Fibroblast of skin of left biceps (primary cell): ENCODE measurements at places on chromosomes 2 and 18.
A peak's percentile ranks its signal among the peaks of the same experiment; 100 is the strongest.

DNA sequence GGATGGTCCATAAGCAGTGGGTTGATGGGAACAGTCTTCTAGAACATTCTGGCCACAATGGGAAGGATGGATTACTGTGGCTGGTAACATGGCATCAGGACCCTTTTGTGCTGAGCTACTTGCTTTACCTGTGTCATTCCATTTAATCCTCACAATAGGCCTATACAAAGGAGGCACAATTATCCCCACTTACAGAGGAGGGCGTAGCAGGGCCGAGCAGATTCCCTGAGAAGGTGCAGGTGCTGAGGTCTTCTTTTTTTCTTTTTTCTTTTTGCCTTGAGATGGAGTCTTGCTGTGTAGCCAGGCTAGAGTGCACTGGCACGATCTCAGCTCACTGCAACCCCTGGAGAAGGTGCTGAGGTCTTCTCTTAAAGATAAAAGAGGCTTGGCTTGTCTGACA, 6.7 kb upstream of the LRRC30 start:
- no peak for DNase-seq

DNA sequence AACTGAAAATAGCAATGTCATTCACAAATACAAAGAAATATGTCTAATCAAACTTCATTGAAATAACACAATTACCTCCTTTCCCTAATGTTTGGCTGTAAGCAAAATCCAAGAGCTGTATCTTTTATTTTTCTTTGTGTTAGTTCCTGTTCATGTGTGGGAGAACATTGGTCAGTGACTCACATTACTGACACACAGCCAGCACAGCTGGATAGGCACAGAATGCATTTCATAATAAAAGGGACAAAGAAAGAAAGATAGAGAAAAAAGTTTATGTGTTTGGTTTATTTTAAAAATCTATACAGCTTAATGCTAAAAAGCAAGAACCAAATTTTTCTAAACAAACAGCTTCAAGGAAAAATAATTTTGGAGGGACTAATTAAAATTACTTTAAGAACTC, 185.6 kb upstream of the COL3A1 start:
- DNase-seq = peak; percentile 71

- no peak for DNase-seq
Observed at GRCh38 chr2:20728114-20728758, 61.3 kb downstream of the GDF7 start.

DNA sequence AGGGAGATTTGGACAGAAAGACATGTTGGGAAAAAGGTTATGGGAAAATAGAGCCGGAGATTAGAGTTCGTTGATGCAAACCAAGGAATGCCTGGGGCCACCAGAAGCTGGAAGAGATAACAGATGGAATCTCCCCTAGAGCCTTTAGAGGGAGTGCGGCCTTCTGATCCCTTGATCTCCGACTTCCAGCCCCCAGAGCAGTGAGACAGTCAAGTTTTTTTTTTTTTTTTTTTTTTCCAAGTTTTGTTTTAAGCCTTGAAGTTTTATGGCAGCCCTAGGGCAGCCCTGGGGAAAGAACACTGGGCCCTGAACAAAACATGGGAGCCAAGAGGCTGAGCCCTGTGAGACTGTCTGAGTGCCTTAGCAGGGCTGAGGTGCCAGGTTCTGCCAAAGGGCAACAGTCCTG, 6.5 kb downstream of the DGKD start:
- DNase-seq = no peak

DNA sequence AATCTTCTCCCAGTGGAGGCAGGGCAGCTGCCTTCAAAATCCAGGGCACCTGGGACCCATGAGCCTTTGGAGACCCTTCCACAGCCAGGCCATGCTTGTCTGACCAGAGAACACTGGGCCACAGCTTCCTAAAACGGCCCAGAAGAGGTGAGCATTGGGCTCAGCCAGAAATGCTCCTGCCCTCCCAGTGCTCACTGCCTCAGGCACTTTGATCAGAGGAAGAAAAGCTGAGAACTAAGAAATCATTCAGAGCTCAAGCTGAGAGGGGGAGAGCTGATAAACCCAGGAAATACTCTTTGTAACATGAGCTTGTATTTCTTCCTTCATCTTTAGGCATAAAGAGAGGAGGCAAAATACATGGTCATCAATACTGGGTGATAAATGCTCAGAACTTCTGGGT, 365.5 kb upstream of the KLHL29 start:
- no peak for DNase-seq

DNA sequence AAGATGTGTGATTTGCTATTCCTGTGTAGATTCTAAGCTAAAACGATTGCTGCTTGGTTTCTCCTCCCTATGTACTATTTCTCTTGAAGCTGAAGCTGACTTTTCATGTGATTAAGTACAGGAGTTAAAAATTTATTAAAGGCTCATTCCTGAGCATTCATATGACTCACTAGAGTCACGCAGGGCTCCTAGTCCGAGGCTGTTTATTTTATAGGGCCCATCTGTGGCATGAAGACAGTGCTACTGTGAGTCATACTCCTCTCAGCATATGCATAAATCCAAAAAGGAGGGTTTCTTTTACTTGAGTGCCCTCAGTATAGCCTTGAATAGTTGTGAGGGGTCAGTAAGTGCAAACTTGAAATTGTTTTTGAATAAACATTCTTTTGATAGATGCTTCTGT, 378.8 kb downstream of the PTPRM start:
- peak; percentile 86 for DNase-seq

- no peak for DNase-seq
Observed at GRCh38 chr2:233473878-233474277, 92.7 kb downstream of the USP40 start.

DNA sequence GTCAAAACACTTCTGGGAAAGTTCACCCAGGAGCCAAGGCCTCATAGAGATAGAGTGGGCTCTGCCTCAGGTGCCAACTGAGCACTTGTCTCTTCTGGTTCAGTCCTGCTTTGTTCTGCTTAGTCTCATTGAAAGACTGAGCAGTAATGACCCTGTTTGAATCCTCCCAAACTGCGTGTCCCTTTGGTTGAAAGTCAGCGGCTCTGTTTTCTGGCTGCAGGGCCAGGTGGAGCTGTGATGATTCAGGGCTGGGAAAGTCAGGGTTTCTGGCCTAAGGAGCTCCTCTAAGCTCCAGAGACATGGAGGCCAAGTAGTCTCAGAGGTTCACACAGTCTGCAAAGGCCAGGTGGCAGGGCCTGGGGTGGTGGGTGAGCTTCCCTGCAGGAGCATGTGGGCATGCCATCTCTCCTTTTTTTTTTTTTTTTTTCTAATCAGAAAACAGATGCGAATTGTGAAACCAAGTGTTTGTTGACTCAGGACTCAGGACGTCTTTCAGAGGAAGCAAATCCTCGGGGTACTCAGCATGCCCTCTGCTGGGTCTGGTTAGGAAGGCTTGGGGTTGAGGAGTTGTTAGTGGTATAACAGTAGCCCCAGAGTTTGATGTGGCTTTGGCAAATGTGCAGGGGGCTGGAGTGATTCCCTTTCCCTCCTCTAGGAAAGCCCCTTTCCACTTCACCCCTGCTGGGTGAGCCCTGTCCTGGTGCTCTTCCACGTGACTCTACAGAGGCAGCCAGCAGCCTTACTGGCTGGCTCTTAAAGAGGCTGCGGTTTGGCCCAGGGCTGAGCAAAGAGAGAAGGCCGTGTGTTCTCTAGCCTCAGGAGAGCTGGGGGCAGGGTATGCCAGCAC, 38.3 kb downstream of the TMEM17 start:
- no peak for DNase-seq

DNA sequence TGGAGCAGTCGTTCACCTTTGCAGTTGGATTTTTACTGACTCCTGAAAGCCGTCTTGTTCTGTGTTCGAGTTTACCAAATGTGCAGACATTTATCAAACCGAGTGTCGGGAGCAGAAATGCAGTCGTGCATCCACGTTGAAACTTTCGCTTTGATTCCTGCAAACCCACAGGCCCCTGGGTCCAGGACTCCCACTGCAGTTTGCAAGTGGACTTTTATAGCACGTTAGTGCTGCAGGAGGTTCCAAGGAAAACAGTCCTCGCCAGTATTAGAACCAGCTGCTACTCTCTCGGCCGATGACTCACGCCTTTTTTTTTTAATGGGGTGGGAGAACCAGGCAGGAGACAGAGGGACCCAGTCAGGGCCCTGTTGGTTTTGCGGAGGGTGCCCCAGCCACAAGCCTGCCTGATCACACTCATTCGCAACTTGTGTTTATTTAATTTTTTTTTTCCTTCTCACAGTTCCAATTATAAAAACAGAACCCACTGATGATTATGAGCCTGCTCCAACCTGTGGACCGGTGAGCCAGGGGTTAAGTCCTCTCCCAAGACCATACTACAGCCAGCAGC, 90.1 kb downstream of the NFATC1 start:
- peak; percentile 87 for DNase-seq

DNA sequence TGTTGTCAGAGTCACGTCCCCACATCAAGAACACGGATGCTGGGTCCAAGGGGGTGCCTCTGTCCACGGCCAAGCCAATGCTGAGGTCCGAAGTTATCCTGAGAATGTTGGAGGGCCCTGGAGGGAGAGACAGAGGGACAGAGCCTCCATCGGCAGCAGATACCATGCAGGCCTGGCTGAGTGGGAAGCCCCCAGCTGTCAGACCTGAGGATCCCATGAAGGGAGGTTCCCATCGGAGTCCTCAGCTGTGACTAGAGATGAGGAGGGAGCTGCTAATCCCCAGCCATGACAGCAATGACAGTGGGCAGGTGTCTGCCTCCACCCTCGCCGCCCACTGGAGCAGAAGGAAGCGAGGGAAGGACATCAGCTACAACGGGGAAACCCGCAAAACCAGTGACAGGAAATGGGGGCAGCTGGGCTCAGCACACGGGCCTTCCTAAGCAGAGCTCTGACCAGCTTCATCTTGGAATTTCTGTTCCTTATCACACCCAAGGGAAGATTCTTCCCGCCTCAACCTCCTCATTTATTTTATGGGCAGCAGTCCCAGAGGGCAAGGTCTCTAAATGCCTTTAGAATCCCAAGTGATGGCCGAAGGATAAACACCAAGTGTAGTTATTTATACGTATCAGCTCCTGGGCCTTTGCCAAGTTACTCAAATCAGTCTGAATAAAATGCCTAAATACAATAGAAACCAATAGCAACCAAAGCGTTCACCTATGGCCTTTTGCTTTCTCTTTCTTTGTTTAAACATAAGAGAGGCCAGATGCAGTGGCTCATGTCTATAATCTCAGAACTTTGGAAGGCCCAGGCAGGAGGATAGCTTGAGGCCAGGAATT, 32.2 kb downstream of the FAM178B start:
- no peak for DNase-seq

DNA sequence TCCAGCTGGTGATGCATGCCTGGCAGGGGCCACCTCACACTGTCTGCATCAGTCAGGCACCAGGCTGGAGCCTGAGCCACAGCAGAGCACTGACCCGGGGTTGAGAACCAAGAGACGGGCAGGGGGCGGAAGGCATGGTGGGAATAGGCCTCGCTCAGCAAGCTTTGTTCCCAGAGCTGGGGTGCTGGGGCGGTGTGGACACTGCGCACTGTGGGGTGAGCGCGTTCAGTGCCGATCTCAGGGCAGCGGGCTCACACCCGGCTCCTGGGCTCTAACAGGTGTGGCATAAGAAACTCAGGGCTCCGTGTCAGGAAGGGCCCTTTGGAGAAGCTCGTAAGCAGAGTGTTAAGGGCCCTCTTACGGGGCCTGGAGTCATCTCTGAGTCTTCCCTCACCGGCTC, 15.7 kb downstream of the SH3RF3 start:
- no peak for DNase-seq

DNA sequence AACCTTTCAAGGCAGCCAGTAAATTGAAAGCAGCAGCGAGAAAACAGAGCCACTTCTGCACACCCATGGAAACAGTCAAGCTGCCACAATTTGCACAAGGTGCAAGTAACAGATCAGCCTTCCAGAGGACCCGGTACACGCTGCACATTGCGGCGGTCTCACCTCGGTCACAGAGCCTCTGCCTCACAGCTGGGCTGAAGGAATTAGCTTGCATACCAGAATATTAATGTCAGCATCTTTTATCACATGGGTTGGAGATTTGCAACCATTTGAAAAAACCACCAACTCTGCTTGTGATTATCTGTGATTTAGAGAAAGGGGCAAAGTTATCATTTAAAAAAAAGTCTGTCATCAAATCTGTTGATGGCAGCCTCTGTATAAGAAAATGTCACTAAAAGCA, 330.5 kb upstream of the TCF4 start:
- DNase-seq = no peak

- DNase-seq = no peak
Observed at GRCh38 chr2:98731041-98731893, at the start of gene MGAT4A. Gene MGAT4A, minus strand, starts transcription at chr2:98731132. Its CDS starts 4,800 bp downstream, at chr2:98726332.

- no peak for DNase-seq
Observed at GRCh38 chr18:28805491-28805890, 628.6 kb upstream of the CDH2 start.

DNA sequence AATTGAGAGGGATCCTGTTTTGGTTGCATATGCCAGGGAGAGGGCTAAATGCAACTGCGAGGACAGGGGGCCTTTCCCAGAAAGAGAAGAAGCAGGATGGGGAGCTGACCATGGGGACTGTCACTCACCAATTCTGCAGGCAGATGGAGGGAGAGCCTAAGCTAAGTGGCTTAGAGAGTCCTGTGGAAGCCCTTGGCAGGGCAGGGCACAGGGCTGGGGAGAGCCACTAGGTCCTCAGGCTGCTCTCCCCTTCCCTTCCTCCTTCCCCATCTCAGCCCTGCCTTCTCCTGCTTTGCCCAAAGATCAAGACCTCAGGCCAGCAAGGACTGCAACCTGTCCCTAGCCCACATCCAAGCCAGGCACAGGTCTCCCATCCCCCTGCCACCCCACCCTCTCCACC, 24.4 kb upstream of the CATIP start:
- no peak for DNase-seq

DNA sequence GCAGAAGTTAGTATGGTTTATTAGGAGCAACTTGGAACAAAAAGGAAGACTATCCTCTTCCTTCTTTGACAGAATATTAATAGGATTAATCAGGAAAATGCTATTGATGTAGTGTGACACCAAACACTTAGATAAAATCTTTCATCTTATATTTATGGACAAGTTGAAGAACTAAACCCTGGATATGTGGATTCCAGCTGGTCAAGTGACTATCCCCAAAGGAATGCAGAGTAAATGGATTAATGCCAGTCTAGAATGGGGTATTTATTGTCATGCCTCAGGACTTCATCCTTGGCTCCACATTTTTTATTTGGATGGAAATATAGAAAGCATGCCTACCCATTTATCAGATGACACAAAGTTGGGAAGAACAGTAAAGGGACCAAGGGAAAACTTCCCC, 124.0 kb upstream of the TTC39C start:
- peak; percentile 15 for DNase-seq
